NAMALWA (cell line): ENCODE measurements at places on chromosomes 2 and 18.

DNA sequence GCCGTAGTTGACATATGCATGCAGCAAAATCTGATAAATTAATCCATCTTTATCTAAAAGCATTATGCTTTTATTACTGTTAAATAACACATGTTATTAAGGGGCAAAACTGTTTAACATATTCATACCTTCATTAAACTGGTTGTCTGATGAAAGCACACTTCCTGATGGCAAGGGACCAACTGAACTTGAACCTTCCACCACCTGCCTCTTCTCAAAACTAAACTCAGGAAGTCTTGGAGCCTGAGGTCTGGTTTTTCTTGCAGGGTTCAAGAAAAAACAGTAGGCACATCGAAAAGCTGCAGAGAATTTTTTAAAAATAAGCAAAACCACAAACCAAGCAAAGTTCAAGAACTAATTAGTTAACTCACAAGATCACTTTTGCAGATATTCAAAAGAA is 64.9 kb downstream of the LNPK start:
- DNase-seq = no peak

DNA sequence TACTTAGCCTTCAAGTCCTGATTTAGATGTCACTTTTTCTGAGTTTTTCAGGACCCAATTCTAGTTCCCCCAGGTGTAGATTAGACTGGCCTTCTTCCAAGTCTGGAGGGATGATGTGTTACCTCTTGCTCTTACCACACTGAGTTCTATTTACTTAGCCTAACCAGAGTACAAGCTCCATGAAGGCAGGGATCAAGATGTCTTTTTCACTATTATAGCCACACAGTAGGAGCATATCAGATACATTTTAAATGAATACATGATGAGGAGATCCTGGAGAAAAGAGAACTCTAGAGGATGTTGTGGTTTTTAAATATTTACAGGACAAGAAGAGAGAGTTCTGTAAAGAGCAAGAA is 30.3 kb downstream of the TMEM87B start:
- DNase-seq = no peak

DNA sequence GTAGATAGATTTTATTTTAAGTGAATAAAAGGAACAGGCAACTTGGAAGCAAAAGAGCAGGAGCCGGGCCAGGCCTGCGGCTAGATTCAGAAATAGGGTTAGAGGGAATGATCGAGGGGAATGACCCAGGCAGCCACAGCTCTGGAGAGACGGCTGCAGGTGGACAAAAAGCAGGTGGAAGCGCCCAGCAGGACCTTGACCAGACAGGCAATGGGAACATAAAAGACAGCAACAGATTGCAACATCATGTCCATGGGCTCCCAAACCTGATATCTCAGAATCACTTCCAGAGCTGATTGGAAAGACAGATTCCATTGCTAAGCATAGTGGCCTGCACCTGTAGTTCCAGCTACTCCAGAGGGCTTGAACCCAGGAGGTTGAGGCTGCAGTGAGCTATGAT is 28.6 kb upstream of the STEAP3 start:
- no peak for DNase-seq

GRCh38 chr2:43027097-43027873 is 199.1 kb downstream of the ZFP36L2 start:
- DNase-seq = no peak

- peak; percentile 63 for DNase-seq
These were observed 5.3 kb downstream of the KLF11 start for GRCh38 chr2:10048501-10049171.

DNA sequence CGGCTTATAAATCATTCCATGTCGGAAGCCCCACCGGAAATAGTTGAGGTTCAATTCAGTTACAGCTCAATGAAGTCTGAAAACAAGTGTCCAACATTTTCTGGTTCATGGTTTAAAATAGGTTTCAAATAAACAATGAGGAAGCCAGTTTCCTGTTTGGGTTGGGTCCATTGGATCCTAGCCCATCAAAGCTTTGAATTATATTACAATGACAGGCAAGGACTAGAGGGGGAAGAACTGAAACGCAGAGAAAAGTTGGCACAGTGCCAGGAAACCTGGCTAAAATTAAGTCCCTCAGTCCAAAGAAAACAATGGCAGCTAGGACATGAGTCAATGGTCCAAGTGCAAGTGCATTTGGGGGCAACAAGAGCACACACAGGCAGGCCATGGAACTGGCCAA is 32.0 kb downstream of the SLC14A1 start:
- DNase-seq = no peak

GRCh38 chr2:155733091-155733853 is 599.2 kb downstream of the NR4A2 start:
- DNase-seq = peak; percentile 33

DNA sequence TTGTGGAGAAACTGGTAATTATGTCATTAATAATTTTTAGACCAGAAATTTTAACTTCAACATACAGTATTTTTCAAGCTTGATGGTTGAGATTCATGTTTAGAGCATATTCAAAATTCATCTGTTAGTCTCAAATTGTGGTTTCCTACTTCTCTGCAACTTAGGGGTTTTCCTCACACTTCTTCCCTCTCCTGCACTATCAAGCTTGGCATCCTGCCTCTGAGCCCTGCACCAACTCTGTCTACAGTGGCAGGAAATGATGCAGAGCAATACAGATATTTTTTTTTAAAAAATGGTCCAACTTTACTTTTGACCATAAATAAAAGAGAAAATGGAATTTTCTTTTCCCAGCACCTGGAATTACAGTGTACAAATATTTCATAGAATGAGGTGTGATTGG is 247.3 kb downstream of the NUP35 start:
- DNase-seq = no peak

DNA sequence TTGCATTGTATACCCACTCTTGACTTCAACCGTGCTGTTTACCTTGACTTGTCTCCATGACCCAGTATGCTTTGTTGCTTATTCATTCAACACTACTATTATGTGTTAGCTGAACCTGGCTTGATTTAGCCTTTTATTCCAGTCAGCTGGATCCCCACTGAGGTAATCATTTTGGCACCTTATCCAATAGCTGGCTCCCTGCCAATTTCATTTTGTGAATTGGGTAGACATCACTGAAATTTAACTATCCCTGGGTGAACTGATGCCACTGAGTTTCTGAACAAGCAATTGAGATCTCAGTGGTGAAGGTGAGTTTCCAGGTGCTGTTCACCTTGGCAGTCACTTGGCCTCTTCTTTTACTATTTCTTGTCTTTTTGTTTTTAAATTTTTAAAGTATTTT is 584.3 kb downstream of the ADCYAP1 start:
- DNase-seq = no peak

DNA sequence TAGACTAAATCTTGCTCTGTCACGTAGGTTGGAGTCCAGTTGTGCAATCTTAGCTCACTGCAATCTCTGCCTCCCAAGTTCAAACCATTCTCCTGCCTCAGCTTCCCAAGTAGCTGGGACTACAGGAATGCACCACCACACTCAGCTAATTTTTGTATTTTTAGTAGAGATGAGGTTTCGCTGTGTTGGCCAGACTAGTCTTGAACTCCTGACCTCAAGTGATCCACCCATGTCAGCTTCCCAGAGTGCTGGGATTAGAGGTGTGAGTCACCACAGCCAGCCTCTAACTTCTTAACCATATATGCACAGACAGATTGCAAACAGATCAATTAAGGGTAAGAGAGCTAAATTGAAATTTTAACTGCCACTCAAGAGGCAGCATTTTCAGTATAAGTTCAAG is 22.1 kb upstream of the CNGA3 start:
- no peak for DNase-seq

- no peak for DNase-seq
These were observed 890.1 kb upstream of the PIK3C3 start for GRCh38 chr18:41064916-41065315.

- no peak for DNase-seq
These were observed at the start of gene COL6A3 for GRCh38 chr2:237413777-237414661. Gene COL6A3, minus strand, starts transcription at chr2:237414164. Its CDS starts 17,347 bp downstream, at chr2:237396817.
